Right renal pelvis (tissue), 4 donors: ENCODE measurements at places on chromosomes 6 and 20.

- no peak for DNase-seq
Observed at GRCh38 chr6:144823131-144823530, 538.0 kb downstream of the UTRN start.

DNA sequence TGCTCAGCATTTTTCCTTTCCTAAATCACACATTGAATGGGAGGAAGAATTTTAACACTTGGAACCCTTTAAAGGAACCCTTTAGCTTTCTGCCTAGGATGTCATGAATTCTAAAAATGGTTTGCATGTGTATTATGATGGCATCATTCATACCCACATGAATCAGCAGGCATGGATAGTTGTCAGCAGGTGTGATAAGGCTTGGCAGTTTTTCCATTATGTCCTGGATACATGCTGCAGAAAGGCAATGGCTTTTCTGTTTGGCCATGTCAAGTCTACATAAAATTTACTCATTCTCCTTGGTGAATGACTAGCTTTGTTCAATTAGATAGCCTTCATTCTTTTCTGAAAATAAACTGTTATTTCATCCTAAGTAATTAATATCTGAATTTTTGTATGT lies 353.7 kb downstream of the GRIK2 start:
- no peak for DNase-seq

DNA sequence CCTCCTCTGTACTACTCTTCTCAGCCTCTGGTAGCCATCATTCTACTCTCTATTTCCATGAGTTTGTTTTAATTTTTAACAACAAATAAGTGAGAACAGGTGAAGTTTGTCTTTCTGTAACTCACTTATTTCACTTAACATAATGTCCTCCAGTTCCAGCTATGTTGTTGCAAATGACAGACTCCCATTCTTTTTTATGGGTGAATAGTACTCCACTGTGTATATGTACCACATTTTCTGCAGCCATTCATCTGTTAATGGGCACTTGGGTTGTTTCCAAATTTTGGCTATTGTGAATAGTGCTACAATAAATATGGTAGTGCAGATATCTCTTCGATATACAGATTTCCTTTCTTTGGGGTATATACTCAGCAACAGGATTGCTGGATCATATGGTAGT lies 73.7 kb upstream of the TNFRSF21 start:
- no peak for DNase-seq

DNA sequence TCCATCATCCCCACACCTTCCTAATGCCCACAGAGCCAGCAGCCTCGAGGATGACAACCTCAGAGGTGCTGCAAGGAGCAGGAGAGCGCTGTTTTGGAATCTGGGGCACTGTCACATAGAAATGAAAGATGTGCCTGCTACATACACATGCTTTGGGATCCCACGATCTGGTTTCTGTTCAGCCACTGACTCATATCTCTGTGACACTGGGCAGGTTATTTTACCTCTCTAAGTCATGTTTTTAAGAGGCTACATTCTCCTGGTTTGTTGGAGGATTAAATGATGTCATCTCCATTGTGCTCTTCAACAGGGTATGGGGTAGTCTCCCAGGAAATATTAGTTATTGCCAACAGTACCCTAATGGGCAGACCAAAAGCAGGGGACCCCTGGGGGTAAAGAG lies 32.6 kb upstream of the TAB2 start:
- DNase-seq, result no peak

- no peak for DNase-seq
Observed at GRCh38 chr6:4008324-4009047, 70.5 kb downstream of the FAM217A start.

- no peak for DNase-seq
Observed at GRCh38 chr6:137821491-137821890, 45.6 kb upstream of the TNFAIP3 start.

DNA sequence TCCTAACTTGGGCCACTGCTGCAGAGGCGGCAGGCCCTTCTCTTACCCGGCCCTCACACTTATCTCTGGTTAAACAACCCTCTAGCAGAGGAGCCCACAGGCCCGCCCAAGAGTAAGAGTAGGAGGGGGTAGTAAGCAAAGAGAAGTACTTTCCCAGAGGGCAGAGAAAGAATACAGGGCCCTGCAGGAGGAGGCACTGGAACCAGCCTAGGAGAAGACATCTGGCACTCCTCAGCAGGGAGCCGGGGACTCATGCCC lies 10.1 kb downstream of the MTCH1 start:
- DNase-seq, result no peak

DNA sequence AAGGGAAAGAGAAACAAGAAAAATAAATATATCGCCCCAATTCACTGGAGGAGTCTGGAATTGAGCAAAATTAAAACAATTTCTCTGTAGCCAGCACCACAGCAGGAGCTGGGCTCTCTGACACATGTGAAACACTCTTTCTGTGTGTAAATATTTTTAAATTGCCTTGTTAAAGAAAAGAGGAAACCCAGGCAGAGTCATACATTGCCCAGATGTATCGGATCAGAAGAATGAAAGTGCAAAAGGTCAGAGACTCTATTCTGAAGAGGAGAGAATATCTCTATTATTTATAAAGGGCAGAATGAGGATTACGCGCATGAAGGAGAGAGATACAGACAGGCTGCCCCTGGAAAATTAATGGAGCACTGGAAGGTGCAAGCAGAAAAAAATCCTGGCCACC lies 127.0 kb upstream of the MAN1A1 start:
- DNase-seq, result no peak

GRCh38 chr20:35013421-35014411 lies 58.0 kb downstream of the MYH7B start:
- no peak for DNase-seq

DNA sequence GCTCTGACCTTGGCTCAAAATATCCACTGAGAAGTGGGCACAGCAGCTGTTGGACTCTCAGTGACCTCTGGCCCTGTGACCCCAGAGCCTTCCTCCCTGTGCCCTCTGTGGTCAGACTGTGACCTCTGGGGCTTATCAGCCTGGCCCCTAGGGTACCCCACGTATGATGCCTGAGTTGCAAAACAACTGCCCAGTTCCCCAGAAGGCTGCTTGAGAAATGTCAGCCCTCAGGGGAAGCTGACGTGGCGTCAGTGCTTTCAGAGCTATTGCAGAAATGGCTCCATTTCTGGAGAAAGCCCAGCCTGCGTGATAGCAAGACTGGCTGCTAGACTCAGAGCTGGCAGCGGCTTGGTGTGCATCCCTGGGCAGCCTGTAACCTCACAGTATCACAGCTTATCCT lies 31.5 kb upstream of the TGM2 start:
- no peak for DNase-seq
